ENCODE measurements at places on chromosomes 5 and 9.

- DNase-seq, result no peak
Observed at GRCh38 chr9:32378496-32378895, 5.9 kb upstream of the ACO1 start.

- no peak for DNase-seq
Observed at GRCh38 chr5:27437594-27438200, 399.3 kb upstream of the CDH9 start.

- no peak for DNase-seq
Observed at GRCh38 chr9:121972501-121972981, 120.6 kb downstream of the TTLL11 start.

- no peak for DNase-seq
Observed at GRCh38 chr9:70477907-70478480, 63.5 kb upstream of the KLF9 start.

- DNase-seq, result no peak
Observed at GRCh38 chr5:181052672-181053487, 12.8 kb downstream of the BTNL9 start.

GRCh38 chr5:102969641-102970040 is 150.3 kb downstream of the GIN1 start:
- no peak for DNase-seq

GRCh38 chr5:66843065-66843464 is 246.9 kb downstream of the MAST4 start:
- no peak for DNase-seq

DNA sequence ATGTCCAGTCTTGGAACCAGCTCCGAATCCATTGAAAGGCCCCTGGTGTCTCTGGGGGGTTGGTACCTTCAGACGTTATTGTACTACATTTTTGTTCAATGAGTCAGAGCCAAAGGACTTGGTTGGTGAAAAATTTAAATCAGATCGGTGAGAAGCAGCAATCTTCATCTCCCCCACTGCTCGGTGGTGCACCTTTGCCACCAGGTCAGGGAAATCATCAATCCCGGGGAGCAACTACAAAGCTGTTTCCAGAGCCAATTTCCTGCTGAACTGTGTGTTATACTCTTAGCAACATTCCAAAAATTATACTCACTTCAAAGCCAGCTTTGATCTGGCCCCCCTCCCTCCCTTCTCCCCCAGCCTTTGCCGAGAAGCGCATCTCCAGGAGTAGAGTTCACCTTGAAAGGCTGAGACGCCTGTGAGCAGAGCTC is 375.2 kb upstream of the WWC1 start:
- no peak for DNase-seq

DNA sequence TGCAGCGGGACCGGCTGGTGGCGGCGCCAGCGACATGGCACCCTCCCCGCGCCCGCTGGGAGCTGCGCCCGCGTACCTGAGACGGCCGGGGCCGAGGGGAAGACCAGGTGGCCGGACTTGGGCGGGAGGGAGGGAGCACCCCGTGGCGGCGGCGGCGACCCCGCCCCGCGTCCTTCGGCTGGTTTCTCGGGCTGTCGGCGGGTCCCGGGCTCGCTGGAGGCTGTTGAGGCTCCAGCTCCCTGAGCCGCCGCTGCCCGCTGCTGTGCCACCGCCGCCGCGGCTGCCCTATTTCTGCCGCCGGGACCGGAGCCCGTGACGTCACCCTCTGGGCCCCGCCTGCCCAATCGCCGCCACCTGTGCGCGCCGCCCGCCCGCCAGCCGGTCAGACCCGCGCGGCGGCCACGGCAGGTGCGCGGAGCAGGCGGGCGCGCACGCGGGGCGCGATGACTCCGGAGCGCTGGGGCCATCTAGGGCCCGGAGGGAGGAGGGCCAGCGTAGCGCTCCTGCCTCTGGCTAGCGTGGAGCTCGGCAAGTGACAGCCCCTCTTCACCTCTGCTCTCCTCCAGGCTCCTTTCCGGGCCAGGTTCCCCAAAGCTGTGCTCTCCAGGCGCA is at the start of gene FSTL4:
TSS of gene FSTL4 (minus strand) at position 293 of the 612 bp plus-strand sequence.
- no peak for DNase-seq

DNA sequence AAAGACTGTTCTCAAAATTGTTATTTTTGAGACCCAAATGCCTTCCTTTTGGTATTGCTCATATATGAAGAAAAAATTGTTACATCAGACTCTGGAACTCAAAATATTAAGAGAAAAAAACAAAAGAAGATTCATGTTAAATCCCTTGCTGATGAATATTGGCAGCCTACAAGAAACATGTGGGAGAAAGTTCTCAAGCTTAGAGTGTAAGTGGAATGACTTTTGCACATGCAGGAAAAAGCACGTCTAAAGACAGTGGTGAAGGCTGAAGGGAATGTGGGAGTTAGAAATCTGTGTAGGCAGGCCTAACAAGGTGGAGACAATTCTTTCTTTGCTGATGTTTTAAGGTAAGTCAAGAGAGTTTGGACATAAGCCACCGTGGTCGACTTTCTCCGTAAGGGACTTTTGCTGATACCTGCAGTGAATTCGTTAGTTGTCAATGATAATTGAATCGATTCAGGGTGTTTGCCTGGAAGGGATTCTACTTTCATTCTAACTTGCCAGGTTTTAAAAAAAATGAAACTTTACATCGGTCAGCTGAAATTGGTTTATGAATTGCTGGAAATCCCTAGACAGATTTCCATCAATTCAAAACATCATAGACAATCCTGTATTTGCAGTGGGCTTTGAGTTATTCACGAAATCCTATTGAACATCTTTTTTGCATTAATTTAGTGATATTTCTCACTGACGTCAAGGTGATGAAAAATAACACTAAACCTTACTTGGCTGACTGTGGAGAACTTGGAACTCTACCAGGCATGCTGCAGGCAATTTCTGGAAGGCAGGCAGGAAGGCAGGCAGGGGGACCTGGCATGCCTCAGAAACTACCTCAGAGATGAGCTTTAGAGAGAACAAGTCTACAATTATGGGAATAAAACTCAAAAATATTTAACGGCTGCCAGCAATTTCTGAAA is 359.1 kb upstream of the ADAMTSL1 start:
- no peak for DNase-seq

GRCh38 chr9:136944519-136945332 is at the start of the genes C8G and FBXW5:
TSS of gene C8G (plus strand) at chr9:136945243. CDS start at chr9:136945321, 78 bp downstream.
TSS of gene FBXW5 (minus strand) at chr9:136944738. CDS start at chr9:136944083, 655 bp downstream.
- DNase-seq, result peak; percentile 82

GRCh38 chr5:159749146-159749545 is 167.1 kb upstream of the ADRA1B start:
- DNase-seq, result no peak

DNA sequence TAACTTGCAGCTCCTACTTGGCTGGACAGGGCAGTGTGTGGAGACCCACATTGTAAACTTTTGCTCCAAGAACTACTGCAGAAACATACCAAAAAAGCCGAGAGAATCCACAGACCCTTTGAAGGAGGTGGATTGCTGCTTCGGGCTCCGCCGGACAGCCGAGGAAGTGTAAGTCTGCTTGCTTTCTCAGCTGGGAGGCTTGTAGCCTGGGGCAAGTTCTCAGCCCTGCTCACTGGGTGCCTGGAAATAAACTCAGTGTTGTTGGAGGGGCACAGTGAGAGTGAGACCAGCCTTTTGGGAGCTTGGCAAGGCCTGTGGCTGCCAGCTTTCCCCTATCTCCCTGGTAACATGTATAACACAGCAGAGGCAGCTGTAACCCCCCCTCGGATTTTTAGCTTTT is 215.6 kb downstream of the SYK start:
- DNase-seq, result no peak

DNA sequence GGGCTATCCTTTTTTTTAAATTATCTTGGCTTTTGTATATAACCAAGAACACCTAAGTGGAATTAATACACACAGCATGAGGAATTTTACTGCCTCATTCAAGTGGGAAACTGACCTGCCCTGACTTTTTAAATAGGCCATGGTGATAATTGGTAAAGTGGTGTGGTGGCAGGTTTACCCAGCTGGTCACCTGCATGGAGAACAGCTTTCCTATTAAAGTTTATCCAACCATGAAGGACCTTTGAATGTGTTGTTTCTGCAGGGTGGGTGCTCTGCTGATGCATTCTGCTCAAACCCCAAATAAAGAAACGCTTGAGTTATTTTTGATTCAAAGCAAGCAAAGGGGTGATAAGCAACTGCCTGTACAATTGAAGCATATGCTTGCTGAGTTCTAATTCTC is 261.0 kb upstream of the GRIN3A start:
- DNase-seq, result no peak

DNA sequence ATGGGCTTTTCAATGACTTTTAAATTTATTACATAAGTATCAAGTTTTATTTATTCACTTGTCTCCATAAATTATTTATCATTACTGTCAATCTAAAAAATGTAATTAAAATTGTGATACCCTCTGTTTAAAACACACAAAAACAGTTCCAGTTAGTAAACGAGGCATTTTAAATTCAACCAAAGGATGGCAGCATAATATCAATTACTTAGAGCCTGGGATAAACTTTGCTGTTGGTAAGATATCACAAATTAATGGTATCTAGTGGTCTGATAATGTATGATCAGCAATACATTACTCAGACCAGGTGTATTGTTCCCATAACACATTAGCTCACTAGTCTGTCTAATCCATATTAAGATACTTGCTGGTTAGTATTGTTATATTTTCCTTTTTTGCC is 9.6 kb upstream of the IFNE start:
- DNase-seq, result no peak

DNA sequence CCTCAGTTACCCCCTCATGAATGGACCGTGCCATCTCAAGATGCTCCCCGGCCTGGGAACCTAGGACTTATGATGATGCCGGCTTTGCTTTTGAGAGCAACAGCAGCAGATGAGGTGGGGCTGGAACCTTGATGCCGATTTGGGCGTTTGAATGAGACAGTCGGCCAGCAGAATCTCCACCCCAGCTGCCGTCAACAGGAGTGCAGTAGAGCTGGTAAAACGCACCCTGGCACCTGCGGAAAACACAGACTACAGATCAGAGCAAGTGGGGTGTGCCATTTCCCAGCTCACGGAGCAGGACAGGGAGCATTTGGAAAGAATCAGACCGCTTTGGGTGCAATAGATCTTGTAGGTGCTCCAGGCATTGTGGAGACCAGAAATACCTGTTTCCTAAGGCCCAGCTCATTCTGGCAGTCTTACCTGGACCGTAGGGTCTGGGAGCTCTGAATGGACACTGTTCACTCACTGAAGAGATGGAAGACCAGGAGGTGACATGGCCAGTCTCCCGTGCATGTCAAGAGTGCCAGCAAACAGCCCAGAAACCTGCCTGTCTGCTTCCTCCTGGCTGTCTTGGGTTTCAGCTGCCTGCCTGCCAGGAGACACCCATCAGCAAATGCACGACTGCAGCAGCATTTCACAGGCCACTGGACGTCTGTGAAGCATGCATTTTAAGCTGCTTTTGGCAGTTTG is 317.7 kb upstream of the IRX4 start:
- no peak for DNase-seq

- no peak for DNase-seq
Observed at GRCh38 chr5:33939556-33940262, 3.5 kb downstream of the RXFP3 start.

DNA sequence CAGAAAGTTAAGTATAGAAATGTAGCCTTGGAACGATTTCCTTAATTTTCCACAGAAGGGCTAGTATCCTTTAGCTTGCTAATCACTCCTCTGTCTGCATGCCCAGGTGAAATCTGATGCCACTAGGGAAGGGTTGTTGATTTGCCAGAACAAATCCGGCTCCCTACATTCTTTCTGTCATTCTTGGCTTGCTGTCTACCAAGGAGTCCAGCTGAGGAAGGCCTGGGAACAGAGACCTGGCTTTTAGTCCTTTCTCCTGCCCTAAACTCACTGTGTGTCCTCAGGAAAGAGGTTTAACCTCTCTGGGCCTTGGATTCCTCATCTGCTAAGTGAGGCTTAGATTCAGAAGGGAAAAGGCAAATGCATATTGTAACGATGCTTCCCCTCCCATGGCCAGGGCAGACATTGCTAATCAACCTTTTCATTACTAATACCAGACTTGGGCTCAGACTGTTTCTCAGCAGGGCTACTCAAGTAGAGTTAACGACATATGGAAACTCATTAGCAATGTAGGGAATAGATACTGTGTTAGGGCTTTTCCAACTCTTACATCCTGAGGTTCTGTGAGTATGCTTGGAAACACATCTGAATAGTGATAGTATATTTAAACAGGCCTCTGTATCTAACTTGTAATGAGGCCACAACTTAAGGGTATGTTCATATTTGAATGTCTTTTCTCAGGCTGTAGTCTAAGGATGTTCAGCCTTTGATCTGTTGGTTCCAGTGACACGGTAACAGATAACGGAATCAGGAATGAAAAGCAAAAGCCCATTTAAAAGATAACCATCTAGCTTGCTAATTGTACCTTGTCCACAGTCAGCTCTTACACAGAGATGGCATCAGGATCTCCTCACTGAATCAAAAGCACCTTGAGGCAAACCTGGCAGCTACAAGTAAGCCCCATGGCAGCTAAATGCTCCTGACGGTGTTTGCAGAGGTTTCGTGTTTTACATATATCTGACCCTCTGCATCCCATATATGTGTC is 4.1 kb downstream of the GALNT10 start:
- DNase-seq, result no peak

DNA sequence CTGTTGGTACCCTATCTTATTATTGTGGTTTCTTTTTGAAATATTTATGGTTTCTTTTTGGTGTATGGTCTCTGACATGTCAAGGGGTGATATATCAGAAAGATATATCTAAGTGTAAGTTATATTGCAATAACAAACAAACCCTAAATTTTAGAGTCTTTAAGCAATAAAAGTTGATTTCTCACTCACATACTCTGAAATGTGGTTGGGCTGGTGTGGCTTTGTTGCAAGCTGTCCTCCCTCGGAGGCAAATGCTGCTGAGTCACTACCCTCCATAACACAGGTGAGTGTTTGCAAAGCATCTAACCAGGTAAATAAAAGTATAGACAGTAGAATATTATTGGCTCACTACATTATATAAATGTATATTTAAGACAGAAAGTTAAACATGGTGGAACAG is 253.2 kb downstream of the CDH18 start:
- DNase-seq, result no peak

GRCh38 chr9:112872019-112872418 is 18.7 kb downstream of the SLC46A2 start:
- no peak for DNase-seq

- DNase-seq, result no peak
Observed at GRCh38 chr5:56722317-56722716, 93.0 kb upstream of the MAP3K1 start.

GRCh38 chr5:135242021-135242865 is 156.8 kb downstream of the MACROH2A1 start:
- DNase-seq, result no peak

DNA sequence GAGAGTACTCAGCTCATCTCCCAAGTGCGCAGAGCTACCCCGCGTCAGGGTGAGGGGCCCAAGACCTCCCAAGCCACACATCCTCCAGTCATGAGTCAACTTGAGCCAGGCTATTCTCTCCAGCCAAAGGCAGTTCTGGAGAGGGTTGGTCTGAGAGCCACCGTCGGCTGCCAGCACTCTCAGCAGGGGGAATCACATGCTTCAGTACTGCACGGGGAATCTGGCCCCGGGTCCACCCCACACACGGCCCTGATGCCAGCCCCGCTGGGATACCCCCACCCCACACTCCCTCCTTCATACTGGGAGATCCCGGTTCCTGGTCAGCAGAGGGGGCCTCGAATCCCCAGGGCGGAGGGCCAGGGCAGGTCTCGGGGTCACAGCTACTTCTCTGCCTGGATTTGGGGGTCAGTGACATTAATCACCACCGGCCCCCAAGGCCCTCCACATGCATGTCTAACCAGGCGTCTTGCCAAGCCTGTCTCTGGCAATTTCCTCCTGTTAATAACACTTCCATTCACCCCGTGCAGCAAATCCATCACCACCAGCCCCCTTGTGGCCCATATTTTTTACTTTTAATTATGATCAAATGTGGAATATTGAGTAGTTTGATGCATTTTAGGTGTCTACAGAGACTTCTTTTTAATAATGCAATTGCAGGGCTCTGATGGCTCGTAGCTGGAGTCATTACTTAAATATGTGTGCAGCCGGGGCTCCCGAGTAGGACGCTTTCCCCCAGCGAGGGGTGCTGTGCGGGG is 102.9 kb upstream of the PPP1R26 start:
- no peak for DNase-seq

All from stimulated activated CD8-positive, alpha-beta memory T cell treated with anti-CD3 and anti-CD28 coated beads, Interleukin-4, amount 100 ng/mL, for 4 hours (primary cell).